ENCODE measurements at places on chromosomes 6 and 20. TPM values are rescaled to one million over a fixed set of nuclear protein-coding genes. Genes with fewer than 3 reads are reported as not detected.

DNA sequence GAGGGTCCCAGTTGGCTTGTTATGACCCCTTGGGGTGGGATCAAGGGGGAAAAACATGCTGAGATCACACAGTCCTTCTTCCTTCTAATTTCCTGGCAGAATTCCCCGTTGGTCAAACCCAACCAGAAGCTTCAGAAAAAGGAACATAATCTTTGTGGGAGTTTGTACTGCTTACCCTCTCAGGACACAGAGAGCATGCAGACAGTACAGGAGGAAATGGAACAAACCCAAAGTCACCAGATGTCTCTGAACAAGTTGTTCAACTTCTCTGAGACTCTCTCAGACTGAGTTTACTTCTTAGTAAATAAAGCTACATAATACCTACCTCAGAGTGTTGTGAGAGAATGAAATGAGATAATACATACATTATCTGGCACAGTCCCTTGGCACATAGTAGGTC is 181.1 kb upstream of the TSHZ2 start:
- DNase-seq: no peak

- DNase-seq: no peak
Observed at GRCh38 chr20:8721098-8721497, 347.8 kb upstream of the PLCB4 start.

- DNase-seq: no peak
Observed at GRCh38 chr6:134058622-134059366, 6.4 kb upstream of the SLC2A12 start.

DNA sequence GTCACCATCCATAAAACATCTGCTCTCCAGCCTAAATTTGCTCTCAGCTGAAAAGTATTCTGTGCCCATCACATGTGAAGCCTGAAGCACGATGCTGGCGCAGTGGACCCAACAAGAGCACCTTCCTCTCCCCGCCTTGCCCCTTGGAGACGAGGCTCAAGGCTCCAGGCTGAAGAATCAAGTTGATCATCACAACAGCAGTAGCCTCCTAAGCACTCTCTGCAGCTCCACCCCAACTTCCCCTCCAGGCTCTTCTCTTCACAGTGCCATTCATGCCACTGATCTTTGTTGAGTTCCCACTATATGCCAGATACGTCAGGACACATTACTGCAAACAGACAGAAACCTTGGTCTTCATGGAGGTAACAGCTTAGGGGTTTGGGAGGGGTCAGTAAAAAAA is 41.6 kb upstream of the ZNF217 start:
- DNase-seq: no peak

The UBR2 gene
- total RNA-seq: 16.8 TPM

DNA sequence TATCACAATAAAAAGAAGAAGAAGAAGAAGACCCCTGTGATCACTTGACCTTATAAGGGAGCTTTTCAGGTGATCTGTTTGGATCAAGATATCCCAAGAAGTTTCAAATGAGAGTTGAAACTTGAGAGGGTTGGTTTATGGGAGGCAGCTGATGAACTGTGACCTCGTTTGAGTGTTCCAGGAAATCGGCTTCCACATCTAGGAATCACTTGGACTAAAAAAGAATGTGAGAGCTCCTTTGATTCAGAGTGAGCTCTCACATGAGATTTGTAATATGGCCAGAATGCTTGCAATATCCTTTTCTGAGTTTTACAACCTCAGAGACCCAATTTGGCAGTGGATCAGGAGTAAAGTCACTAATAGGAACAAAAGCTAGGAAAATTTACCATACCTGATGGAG is 228.1 kb downstream of the ATXN1 start:
- DNase-seq: no peak

The TP53TG5 gene
- not detected for total RNA-seq

DNA sequence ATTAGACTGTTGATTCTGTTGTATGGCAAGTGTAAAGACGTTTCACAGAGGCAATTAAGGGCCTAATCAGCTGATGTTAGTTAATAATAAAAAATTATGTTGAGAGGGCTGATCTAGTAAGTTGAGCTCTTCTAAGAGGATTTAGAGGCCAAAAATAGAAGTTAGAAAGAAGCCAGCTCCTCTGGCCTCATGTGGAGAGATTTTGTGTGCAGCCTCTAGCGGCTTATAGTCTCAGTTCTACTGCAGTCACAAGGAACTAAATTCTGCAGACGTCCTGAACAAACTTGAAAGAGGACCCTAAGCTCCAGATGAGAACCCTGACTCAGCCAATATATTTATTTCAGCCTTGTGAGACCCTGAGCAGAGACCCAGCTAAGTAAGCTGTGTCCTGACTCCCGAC is 498.6 kb downstream of the BTBD3 start:
- DNase-seq: no peak

- no peak for DNase-seq
Observed at GRCh38 chr6:120938164-120938875, 396.0 kb downstream of the TBC1D32 start.

GRCh38 chr6:107576852-107577251 is 86.9 kb downstream of the SOBP start:
- DNase-seq: no peak

The GRIK2 gene
- total RNA-seq: not detected

GRCh38 chr6:88443554-88443953 is 277.4 kb upstream of the CNR1 start:
- no peak for DNase-seq

- no peak for DNase-seq
Observed at GRCh38 chr6:149064660-149065015, 252.9 kb upstream of the TAB2 start.
